Hematopoietic multipotent progenitor cell treated with erythropoietin and hydrocortisone succinate and interleukin-3 and kit ligand, for 4 days (in vitro differentiated cells): ENCODE measurements at places on chromosomes 6 and 20.

- no peak for DNase-seq
Observed at GRCh38 chr6:84332139-84333034, 104.9 kb upstream of the CEP162 start.

GRCh38 chr20:58693226-58694006 is 816 bp downstream of the NPEPL1 start:
- peak; percentile 34 for DNase-seq

- peak; percentile 38 for DNase-seq
Observed at GRCh38 chr6:125814481-125814880, 23.7 kb downstream of the NCOA7 start.

DNA sequence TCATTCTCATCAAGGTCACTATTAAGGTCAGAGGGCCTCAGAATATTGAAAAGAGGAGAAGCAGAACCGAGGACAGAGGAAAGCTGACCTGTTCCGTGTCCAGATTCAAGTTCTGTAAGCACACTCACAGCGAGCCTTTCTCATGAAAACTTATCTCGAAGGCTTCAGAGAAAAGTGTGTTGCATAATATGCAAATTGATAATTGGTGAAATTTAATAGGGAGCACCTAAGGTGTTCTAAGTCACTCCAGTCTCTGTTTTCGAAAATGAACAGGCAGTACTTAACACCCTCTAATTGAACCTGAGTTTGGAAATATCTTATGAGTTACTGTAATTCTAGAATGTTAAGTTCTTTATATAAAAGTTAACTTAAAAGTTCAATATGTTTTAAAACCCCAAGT is 181.2 kb upstream of the PDE10A start:
- DNase-seq: no peak

GRCh38 chr6:79170959-79171358 is 63.5 kb downstream of the HMGN3 start:
- no peak for DNase-seq

DNA sequence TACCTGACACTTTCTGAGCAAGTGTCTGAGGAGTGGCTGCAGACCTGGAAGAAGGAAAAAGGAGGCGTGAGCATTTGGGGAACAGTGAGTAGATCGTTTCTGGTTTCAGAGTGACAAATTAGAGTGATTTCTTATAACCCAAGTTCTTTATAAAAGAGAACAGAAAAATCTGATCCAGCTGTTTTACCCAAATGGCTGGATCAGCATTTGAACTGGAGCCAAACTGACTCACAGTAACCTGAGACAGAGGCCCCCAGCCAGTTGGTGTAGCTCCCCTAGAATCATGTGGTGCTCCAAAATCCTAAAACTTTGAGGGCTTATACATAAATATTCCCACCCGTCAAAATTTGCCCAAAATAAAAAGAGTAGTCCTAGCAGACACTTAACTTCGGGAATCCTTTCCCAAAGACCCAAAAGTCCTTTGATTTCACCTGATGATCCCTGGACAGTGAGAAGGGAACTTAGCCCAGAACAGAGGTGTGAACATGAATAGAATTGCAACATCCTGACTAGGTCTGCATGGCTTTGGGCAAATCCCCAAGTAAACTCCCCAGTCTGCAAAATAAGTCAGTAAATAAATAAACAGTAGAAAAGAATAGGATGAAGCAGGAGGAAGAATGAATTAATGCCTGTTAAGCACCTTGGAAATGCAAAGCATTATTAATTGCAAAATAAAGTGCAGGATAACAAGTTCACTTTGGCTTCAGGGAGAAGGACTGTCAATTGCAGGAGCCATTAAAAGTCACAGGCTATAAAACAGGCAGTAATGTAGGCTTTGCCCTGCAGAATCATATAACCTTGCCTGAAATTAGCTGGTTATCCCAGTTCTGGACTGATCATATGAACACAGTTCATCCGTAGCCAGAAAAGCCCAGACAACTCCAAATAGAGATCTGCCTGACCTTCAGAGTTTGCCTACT is 262.0 kb upstream of the JARID2 start:
- DNase-seq: no peak
